GF-D8 (cell line): ENCODE measurements at places on chromosomes 5 and 9.

- DNase-seq, result no peak
Observed at GRCh38 chr5:53084546-53085255, 24.9 kb downstream of the MOCS2 start.

DNA sequence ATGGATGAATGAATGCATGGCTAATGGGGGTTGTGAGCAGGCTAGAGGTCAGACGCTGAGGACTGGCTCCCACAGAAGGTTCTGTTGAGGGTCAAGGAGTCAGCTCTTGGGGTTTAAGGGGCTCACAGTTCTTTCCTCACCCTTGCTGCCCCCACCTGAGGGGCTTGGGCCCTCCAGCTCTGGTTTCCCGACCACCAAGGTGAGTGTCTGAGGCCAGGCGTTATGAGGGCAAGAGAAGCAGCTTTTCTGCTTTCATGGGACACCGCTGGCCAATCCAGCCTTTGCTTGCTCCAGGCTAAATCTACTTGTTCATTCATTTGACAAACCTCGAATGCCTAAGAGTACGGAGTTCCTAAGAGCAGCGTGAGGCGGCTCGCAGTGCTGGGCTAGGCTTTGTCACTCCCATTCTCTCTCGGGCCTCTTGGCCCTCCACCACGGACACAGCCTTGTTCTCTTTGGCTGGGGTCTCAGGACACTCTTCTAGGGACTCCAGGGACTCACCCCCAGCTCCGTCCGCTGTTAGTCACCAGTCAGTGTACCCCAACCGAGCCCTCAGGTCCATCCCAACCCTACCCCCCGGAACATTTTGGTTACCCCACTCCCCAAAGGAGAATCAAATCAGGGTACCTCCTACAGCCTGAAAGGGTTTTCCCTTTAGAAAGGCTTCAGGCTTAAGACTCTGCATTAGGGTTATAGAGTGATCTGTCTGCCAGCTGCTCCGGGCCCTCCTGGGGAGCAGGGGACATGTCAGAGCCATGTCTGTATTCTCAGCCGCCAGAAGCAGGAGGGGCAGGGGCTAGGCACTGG lies 210.1 kb upstream of the MVB12B start:
- no peak for DNase-seq

DNA sequence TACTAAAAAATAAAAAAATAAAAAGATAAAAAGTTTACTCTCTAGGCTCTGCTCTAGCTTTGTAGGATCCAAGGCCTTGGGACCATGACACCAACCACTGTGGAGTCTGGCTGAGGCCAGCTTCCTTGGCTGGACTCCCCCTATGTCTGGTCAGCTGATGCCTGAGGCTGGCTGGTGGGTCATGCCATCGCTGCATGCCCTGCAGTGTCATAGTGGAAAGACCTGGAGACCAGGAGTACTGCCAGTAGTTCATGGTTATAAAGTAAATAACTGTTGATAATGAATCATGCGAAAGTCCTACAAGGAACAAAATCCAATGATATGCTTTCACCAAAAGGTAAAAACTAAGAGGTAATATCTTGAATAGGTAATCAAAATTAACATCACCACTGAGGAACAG lies 43.2 kb downstream of the GARNL3 start:
- DNase-seq, result no peak

DNA sequence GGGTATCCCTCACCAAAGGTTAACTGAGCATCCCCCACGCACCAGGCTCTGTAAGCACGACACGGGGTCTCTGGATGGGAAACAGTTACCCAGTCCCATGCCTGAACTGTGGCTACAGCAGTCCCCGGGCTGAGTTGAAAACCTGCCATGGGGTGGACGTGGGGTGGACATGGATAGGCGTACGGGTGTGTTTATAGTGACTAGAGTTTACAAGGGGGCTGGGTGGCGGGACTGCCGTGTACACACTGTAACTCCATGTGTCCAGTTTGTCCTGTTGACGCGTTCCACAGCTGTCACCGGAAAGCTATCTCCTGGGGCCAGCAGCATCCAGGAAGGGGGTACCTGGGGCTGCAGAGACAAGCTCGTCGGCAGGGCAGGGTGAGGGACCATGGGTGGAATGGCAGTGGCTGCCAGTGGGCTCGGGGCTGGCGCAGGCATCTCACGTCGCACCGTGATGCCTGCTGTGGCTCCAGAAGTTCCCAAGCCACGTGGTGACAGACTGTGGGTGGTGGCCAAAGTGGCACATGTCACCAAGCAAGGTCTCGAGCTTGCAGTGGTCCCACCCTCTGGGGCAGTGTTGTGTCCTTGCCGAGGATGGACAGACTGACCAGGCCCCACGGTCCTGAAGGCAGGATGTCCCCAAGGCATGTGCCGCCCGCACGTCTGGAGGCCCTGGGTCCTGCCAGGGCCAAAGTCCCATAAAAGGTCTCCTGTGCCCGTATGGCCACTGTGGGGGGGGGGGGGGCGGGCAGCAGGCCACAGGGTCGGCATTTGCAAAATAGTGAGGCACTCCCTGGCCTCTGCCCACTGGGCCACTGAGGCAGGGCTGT lies 29.3 kb upstream of the RNF130 start:
- DNase-seq, result no peak

DNA sequence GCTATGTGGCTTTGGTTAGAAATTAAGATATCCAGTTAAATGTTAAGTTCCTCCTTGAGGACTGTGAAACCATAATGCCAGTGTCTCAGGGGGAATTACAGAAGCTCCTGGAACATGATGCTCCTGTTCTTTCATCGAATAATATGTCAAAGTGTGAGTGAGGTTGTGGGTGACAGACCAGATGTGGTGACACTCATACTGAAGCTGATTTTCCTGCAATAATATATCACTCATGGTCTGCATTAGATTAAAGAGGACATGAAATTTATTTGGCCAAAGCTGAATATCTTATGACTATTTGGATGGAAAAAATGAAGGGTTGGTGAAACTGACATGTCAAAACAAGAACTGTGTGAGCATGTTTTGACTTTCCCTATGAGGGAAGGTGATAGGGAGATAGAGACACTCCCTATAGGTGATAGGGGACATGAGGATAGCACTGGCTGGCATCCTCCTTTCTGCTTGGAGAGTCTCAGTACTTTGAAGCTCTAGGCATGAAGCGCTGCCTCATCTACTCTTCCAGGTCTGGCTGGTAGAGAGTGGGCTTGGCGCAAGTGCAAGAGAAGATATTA lies 173.5 kb downstream of the ARHGEF28 start:
- no peak for DNase-seq

DNA sequence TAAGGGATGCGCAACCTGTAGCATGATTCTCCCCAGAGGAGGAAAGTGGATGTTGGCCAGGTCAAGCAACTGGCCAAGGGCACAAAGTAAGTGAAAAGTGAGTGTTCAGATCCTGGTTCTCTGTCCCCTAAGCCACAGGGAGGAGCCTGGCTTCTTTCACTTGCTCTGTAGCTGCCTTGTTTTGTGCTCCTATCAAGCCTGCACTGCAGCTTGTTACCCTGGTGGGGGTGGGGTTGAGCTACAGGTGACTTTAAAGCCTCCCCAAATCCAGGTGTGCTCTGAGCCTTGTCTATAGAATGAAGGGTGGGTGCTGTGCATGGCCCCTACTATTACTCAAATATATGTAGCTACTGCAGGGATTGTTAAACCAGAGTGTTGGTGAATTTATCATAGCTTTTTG lies 32.9 kb downstream of the RALGPS1 start:
- DNase-seq, result no peak

DNA sequence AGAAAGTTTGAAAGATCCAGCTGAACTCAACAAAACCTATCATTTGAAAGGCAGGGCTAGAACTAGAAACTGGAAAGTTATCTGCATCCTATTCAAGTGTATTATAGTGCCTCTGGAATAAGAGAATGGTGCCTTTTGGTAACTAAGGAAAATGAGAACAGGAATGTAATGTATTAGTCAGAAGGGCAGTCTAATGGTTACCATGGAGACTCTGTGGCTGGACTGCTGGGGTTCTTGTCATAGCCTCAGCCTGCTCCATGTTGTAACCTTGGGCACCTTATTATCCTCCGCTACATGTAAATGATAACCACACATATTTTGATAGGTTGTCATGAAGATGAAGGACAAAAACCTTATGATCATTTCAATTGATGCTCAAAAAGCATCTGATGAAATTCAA lies 24.6 kb upstream of the IFNB1 start:
- DNase-seq, result no peak

GRCh38 chr5:63011158-63011557 lies 432.5 kb downstream of the LRRC70 start:
- no peak for DNase-seq

DNA sequence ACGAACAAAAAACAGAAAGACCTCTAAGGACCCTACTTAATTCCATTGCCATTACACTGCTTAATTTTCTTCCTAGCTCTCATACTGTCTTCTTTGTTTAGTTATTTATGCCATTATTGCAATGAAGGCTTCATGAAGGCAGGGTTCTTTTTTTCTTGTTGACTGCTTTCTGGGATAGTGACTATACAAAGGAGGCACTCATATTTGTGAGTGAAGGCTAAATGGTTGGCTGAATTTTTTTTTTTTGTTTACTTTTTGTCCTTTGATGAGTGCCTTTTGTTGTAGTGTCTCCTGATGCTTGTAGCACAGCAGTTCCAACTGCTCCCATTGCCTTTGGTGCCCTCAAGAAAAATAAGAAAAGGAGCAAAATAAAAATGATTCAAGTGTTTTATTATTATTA lies 17.8 kb downstream of the CTNNA1 start:
- no peak for DNase-seq

GRCh38 chr5:179301376-179301775 lies 43.9 kb downstream of the ADAMTS2 start:
- DNase-seq, result no peak

DNA sequence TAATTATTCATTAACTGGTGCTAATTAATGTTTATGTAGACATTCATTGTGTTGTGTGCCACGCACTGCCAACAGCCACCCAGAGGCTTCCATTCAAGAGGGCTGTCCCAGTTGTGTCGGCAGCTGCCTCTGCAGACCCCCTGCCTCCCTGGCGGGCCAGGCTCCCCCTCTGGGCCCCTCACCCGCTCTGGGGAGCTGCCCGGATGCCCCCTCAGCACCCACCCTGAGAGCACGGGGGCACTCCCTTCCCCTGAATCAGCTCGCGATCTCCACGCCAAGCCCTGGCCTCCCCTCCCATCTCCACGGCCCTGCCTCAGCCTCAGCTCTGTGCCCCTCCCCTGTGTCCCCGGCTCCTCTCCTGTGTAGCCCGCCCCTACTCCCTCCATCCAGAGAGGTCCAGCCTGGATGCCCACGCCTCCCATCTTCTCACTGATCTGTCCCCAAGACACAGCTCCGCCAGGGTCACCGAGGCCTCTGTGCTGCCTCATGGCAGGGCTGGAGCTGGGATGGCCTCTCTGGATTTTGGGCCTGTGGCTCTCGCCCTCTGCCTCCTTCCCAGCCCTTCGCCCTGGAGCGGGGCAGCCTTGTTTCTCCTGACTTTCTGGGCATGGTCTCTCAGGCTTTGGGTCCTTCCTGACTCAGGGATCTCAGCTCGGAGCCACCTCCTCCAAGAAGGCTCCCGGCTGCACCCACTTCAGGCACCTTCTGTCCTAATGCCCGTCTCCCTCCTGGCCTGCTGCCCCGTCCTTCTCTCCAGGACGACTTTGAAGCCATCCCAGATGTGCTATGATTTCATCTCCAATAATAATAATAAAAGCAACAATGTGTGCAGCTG lies 16.0 kb upstream of the SLC9A3 start:
- DNase-seq, result no peak

GRCh38 chr5:138770291-138770690 lies 17.1 kb downstream of the CTNNA1 start:
- DNase-seq, result no peak

- DNase-seq, result no peak
Observed at GRCh38 chr9:76219560-76220151, 174.6 kb downstream of the RFK start.

GRCh38 chr5:153891394-153891793 lies 147.3 kb downstream of the FAM114A2 start:
- no peak for DNase-seq

GRCh38 chr5:134003817-134004625 lies 754 bp downstream of the VDAC1 start:
- no peak for DNase-seq

- DNase-seq, result no peak
Observed at GRCh38 chr9:11086561-11086960, 473.8 kb upstream of the PTPRD start.
